Right cardiac atrium (tissue), 5 donors: ENCODE measurements at places on chromosomes 2 and 18. TPM values are rescaled to one million over a fixed set of nuclear protein-coding genes. Genes with fewer than 3 reads are reported as not detected.

Gene MYO7B
- total RNA-seq, result 0.29 TPM

Gene PAIP2B
- 28.0 TPM for total RNA-seq

Gene ABCG5
- total RNA-seq, result not detected

Gene TUBB8B
- not detected for total RNA-seq

Gene PREPL
- total RNA-seq, result 94.1 TPM

Gene RFX8
- total RNA-seq, result 0.71 TPM

Gene VWC2L
- total RNA-seq, result not detected
